GM12891 (cell line): ENCODE measurements at places on chromosomes 5 and 9.

DNA sequence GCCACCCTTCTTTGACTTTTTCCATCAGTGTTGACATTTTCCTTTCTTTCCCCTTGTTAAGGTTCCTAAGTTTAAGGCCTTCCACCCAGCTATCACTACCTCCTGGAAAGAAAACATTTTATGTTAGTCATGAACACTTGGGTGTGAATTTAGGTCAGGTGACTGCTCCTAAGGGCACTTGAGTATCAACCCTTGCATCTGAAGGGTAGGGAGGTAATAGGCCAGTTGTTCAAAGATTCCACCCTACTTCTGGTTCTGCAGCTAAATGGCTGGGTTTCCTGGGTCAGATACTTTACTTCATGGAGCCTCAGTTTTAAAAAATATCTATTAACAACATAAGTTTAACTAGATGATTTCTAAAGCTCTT is 49.1 kb upstream of the OSMR start:
- DNase-seq = no peak

DNA sequence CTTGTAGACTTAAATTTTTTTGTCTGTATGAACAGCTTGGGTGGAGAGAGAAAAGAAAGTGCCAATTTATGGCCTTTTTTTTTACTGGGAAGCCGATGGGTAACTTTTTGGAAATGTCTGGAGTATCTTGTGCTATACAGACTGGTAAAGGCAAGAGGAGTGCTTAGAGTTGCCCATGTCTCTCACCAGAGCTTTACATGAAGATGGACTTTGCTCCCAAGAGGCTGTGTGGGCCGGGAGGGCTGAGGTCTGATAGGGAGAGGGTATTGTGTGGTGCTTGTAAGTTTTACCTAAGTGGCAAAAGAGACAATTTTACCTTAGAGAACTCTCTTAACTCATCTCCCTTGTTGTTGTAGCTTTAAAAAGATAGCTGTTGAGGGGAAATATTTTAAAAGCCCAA is 203.2 kb downstream of the SEMA6A start:
- no peak for DNase-seq

- DNase-seq = no peak
Observed at GRCh38 chr5:113299591-113299990, 135.2 kb downstream of the TSSK1B start.

GRCh38 chr9:5799314-5799713 is 33.6 kb downstream of the ERMP1 start:
- DNase-seq = no peak

DNA sequence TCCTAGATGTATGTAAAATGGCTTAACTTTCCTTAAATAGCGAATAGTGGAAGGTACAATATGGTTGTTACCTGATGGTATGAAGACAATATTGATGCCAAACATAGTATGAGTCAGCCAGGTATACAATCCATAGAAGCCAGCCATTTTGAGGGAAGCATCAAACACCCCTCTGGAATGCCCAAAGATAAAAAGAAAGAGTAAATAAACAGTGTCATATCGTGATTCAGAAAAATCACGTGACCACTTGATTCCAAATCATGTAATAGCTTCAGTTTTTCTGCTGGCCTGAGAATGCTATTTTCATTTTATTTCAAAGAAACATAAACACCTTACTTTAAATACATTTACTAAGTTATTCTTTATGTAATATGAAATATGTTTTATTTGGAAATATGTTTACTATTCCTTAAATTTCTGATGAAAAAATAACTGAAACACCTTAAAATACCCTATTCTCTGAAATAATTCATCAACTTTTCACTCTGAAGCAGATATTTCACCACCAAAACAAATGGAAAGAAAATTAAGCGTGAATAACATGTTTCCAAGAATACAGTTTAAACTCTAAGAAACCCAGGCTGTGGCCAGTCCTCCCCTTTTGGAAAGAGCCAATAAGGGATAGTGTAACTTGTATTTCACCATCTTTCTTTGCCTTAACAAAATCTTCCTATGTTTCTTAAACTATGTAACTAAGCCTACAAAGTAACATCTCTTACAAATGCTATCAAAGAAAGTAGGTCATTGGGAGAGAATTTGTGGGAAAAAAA is 24.8 kb upstream of the CTNNAL1 start:
- no peak for DNase-seq

DNA sequence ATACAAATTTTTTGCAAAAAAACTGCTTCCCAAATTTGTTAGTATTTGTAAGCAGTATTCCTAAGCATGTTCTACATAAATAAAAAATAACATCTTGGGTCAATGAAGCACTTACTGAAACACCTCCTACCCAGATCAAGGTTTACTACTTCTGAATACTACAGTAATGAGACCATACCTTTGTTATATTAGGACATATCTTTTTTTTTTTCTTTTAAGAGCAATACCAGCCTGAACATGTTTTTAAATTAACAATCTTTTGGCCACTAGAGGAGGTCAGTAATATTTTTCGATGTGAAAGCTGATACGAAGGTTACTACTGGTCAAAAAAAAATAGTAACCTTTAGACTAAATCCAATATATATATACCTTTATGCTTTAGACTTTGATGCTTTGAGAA is 72.7 kb downstream of the CERT1 start:
- no peak for DNase-seq

DNA sequence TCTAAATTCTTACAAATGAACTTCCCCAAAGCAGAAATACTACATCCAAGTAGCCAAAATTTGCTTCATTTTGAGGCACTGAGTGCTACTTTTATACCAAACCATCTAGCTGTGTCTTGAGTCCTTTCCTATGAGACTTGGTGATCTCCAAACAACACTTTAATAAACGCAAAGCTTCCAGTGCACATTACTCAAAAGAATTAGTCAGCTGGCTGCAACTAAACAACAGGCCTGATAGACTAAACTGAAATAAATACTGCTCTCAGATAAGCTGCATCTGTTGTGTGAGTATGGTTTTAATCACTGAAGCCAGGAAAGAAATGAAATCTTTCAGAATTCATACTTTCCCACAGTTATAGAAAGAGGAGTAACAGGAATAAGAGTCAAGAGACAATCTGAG is 80.3 kb downstream of the VCAN start:
- no peak for DNase-seq

DNA sequence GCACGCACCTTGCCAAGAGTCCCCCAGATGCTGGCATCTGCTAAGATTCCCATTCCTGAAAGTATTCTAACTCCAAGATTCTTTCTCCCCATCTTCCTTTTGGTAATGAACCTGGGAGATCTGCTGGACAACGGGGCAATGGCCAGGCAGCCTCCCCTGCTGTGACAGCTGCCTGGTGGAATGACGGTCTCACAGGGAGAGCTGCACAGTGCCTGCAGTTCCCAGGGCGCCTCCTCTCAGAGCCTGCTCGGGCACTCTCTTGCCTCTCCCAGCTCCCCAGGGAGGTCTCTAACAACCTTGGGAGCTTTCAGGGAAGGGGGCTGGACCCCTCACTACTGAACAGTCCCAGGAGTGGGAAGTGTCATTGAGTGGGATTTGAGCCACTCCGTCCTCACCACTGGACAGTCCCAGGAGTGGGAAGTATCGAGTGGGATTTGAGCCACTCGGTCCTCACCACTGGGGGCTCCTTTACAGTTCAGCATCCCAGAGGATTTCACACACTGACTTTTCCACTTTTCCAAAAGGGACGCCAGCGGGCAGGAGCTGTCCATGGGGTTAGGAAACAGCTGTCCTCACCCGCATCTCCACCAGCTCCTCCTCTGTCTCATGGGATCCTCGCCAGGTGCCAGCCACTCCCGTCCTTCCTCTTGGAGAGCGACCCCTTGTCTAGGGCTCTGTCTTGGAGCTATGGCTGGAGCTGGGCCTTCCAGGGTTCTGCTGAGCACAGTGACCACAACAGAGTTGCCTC is 65.7 kb downstream of the ADAMTS2 start:
- DNase-seq = no peak

- no peak for DNase-seq
Observed at GRCh38 chr5:71706906-71707305, 12.2 kb upstream of the CARTPT start.

- DNase-seq = no peak
Observed at GRCh38 chr5:60260658-60261057, 367.1 kb upstream of the PDE4D start.

GRCh38 chr5:118994595-118994994 is 6.2 kb upstream of the DTWD2 start:
- DNase-seq = no peak

DNA sequence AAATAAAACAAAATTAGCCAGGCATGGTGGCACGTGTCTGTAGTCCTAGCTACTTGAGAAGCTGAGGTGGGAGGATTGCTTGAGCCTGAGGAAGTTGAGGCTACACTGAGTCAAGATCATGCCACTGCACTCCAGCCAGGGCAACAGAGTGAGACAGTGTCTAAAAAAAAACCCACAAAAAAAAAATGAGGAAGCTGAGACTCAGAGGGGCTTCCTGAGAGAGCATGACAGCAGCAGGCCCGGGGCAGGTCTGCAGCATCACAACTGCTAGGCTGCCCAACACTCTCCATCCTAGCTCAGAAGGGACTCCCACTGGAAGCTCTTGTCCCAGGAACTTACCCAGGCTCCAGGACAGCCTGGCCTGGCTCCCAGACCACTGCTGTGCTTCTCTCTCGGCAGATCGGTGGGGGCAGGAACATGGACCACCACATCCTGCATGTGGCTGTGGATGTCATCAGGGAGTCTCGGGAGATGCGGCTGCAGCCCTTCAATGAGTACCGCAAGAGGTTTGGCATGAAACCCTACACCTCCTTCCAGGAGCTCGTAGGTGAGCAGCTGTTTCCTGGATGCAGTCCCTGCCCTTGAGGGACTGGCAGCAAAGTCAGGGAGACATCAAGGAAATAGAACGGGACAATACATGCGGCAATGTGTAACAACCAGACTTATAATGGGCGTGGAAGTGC is 19.1 kb downstream of the PTGS1 start:
- DNase-seq = no peak

GRCh38 chr5:93360436-93361088 is 220.5 kb downstream of the NR2F1-AS1 start:
- DNase-seq = no peak

DNA sequence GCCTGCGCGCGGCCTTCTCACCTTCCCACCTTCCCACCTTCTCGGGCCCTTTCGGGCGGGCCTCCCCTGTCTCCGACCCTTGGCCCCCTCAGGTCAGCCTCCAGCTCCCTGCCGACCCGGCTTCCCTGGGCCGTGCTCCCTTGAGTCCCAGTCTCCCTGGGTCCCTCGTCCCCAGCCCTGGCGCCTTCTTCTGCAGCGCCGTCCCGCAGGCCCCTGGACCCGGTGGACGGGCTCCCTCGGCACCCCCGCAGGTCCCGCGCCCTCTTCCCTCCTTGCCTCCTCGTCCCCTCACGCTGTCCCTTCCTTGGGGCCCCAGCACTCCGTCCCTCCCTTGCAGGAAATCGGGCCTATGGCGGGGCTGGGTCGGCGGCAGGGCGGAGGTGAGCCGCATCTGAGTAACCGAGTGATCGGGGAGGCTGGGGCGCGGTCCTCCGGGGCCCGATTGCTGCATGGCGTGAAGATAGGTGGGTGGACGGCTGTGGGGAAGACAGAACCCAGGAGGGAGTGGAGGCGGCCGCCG is 7.6 kb downstream of the ARPC5L start:
- DNase-seq = no peak

GRCh38 chr9:4068449-4068848 is 231.4 kb downstream of the GLIS3 start:
- DNase-seq = no peak

DNA sequence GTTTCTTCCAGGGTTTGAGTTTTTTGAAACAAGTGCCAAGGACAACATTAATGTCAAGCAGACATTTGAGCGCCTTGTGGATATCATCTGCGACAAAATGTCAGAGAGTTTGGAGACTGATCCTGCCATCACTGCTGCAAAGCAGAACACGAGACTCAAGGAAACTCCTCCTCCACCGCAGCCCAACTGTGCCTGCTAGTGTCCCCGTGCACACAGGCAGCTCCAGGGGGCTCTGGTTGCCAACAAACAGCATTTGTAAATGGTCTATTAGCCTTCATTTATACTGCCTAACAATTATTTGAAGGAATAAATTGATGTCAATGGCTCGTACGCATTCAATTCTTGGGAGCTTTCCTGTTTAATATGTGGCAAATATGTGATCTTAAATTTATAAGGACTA is 268.3 kb downstream of the RAB3C start:
- no peak for DNase-seq

DNA sequence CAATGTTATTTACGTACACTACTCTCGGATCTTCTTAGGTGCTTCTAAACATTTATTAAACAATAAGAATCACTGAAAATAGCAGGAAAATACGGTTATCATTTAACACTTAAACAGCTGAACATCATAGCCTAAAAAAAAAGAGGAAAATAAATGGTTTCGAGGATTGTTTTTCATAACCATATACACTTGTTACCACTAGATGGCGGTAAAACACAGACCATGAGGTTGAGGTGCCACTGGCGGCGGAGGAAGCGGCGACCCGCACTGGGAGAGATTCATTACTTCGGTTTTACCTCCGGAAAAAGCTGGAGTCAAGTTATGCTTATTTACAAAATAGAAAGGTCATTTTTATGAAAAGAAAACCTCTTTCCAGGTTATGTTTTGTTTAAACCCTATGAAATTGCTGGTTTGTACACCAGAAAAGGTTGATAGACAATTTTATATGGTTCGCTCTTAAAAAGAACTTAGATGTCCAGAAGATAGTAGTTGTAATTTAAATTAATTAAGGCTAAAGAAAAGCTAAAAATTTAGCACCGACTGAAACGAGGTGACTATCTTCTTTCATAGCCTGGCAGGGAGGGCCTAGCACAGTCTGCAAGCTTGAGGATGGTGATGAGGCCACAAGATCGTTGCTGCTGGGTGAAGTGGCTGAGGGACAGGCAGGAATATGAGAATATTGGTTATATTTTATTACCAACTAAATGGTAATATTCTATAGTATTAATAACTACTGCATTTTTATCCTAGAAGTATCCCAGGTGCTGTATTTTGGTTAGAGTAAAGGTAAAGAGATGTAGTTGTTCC is 605.7 kb downstream of the RAB3C start:
- DNase-seq = peak; percentile 16

DNA sequence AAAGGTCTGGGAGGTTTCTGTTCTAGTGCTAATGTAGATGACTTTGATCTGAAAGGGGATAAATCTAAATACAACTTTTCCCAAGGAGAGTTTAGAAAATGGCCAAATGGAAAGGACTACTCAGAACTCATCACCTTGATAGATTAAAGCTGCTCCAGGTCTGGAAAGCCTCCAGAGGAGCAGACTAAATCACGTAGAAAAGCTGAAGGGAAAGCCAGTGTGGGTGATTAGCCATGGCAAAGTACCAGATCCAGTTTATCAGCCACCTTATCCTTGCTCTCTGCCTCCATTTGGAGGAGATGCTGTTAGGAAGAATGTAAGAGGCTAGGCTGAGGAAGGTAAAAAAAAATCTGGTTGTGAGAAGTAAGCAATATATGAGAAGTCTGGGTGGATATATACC is 120.7 kb upstream of the RAI14 start:
- no peak for DNase-seq

GRCh38 chr9:80146466-80146865 is 574.7 kb downstream of the TLE4 start:
- no peak for DNase-seq

DNA sequence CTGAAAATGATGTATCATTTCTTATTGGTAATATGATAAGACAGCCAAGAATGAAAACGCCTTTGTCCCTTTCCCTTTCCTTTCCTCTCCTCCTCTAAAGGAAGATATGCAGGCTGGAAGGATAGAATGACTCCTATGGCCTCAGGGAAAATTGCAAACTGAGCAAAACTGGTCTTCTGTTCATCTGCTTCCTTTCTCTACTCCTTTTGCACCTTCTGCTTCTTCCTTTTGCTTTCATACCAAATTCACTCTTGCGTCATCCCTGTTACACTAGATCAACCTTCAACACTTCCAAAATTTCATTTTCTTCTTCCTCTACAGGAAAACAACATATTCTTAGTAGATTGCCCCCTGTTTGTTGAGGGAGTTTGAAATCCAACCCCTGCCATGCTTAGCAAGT is 234.1 kb downstream of the ADAMTS6 start:
- DNase-seq = no peak

GRCh38 chr5:60514152-60514551 is 185.8 kb downstream of the DEPDC1B start:
- DNase-seq = no peak
